Fibroblast of skin of left quadriceps (primary cell): ENCODE measurements at places on chromosomes 6 and 20.

GRCh38 chr6:112145080-112145573 lies 57.7 kb downstream of the FAM229B start:
- no peak for DNase-seq

- peak; percentile 69 for DNase-seq
Measured at GRCh38 chr6:155382338-155382685, 68.0 kb upstream of the TFB1M start.

GRCh38 chr6:4581468-4582385 lies 194.5 kb upstream of the CDYL start:
- peak; percentile 79 for DNase-seq

GRCh38 chr20:4289875-4290274 lies 274.5 kb upstream of the RNF24 start:
- no peak for DNase-seq

DNA sequence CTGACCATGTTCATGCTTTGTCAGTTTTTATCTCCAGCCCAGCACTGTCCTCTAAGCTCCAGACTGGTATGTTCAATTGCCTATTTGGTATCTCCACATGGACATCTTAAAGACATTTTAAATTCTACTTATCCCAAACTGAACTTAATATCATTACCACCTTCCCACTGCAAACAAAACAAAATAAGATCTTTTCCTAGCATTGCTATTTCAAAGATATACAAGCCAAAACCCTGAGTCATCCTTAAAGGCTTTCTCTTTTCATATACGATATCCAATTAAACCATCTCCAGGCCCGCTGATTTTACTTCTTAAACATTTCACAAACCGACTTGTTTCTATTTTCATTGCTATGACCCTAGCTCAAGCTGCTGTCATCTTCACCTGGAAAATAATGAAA lies 35.1 kb upstream of the HS3ST5 start:
- no peak for DNase-seq

GRCh38 chr20:34951252-34951651 lies 4.4 kb downstream of the GSS start:
- DNase-seq, result no peak

DNA sequence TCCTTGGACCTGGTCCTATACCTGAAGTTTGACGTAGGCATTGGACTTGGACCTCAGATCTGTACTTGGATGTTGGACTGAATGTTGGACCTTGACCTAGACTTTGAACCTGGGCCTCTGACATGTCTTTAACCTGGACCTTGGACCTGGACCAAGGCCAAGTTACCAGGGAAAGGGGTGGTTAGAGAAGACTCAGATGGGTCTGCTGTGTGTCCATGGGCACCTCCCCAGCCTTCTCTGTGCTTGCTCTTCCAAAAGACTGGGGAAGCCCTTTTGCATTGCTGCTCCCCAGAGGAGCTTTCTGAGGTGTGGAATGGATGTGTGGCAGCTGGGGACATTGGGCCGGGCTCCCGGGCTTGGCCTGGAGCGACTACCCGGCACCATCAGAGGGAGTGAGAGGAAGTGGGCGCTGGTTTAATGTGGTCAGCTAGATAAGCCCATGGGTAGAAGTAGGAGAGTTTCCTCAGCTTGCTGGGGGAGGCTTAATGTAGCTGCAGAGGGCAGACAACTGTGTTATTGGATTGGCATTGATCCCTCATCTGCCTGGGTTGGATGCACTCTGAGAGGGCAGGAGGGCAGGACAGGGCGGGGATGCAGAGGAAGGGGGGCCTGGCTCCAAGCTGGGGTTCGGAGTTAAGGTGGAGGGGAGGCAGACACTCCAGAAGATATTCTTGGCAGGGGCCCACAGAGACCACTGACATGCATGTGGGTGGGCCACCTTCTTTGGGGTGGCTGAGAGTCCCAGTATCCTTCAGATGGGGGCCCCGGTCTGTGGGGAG lies 4.2 kb downstream of the SCRT2 start:
- no peak for DNase-seq

DNA sequence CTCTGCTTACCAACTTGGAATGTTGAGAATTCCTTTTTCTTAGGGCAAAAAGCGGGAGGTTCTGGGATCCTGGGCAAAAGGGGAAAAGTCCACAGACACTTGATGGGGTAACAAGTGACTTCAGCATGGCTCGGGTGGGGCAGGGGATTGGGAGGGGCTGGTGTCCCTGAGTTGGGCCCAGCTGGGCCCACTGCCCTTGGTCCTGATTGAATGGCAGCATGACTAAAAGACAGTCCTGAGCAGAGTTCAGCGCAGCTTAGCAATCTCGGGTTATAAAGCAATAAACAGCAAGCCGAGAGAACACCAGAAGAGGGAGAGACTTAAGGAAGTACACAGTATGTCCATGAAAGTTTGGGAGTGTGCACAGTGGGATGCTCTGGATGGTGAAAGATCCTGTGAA lies 5.6 kb downstream of the PPP2R5D start:
- no peak for DNase-seq

- DNase-seq, result peak; percentile 45
Measured at GRCh38 chr6:73180763-73181619, 44.3 kb downstream of the KHDC1L start.

GRCh38 chr6:76866091-76866915 lies 597.0 kb downstream of the HTR1B start:
- no peak for DNase-seq

DNA sequence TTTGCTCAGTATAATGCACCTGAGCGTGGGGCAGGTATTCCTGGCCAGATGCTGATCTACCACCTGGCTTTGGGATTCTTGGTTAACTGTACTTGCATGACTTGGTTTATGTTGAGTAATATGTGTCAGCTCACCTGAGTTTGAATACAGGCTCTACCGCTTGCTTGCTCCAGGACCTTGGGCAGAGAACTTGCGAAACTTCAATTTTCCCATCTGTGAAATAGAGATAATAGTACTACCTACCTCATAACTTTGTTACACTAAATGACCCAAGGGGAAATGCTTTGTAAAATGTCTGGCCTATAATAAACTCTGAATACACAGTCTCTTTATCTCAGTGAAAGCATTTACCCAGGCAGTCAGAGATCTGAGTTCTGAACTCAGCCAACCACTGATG lies 51.8 kb downstream of the SCAND1 start:
- DNase-seq, result no peak

DNA sequence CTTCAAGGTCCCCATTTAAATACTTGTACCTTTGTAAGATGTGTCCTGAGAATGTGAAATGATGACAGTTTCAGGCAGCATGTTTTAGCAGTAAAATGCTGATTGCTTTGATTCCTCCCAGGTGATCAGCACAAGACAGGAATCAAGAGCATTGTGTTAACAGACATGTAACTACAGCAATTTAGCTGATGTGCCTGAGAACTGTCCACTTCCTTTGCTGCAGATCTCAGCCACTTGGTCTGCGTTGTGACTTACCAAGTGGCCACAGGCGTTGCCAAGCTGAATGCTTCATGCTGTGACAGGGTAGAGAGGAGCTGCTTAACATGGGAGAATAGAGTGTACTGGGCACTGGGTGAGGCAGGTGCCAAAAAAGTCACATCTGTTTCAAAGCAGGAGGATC lies 767.0 kb upstream of the POU3F2 start:
- no peak for DNase-seq

DNA sequence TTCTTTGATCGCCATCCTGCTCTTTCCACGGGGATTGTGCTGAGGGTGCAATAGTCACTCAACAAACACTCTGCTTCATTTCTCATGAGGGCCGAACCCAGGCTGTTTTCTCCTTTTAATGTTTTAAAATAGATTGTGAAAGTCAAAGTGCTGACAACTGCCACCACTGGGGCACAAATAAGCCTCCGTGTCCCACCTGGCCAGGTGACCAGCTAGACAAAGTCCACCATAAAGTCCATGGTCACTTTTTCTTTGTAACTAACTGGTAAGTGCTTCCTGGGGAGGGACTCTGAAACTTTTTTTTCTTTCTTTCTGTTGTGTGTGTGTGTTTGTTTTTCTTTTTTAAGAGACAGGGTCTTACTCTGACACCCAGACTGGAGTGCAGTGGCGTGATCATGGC lies 219.8 kb downstream of the LY86 start:
- no peak for DNase-seq

- DNase-seq, result no peak
Measured at GRCh38 chr6:154247119-154247861, 109.3 kb downstream of the IPCEF1 start.

DNA sequence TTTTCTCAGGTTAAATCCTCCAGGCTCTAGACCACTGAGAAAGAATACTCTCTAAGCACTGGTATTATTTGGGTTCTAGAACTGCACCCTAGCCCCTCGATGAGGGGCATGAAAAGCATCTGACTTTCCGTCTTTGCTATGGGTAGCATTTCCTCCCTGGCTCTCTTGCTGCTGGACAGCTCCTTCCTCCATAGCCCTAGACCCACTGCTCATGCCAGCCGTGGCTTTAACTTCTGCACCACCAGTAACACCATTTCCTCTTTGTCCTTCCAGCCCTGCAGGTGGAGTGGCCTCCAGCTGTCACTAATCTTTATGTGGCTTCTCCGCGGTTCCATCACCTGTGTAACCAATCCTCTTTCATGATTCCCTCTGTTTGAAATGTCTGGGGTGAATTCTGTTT lies 194.9 kb downstream of the SCP2D1 start:
- DNase-seq, result no peak

DNA sequence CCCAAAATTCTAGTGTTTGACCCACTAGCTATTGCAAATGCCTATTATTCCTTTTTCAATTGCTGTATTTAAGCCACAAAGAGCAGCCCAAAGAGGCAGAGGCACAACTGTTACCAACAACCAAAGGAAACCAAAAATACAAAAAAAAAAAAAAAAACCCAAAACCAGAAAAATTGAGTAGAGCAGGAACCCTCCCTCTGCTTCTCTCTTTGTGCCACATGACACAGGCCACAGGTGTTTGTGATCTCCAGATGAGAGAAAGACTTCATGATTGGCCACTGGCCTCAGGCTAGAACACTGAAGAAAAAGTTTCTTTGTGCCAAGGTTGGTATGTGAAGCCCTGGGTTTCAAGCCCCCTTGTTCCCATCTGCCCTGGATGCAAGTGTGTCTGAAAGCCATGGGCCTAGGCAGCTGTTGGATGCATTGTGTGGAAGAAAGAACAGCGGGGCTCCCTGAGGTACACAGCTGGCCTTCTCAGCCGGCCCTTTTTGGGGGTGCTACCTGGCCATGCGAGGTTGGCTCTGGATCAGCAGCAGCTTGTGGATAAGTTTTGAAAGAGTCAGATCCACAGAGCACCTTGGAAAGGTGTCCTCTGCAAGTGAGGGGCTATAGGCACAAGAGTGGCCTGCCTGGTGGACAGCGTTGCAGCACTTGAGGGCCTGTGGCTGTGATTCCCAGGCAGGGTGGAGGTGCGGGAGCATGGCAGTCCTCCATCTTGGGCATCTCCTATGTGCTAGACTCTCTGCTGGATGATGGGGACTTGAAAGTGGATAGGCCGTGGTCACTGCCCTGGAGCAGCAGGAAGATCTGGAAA lies 204.5 kb downstream of the ZDHHC14 start:
- no peak for DNase-seq

- DNase-seq, result no peak
Measured at GRCh38 chr6:170279426-170279825, 11.5 kb downstream of the DLL1 start.

GRCh38 chr20:3819411-3820047 lies 818 bp upstream of the AP5S1 start:
- DNase-seq, result no peak

GRCh38 chr6:165849534-165850430 lies 186.7 kb upstream of the PDE10A start:
- DNase-seq, result no peak

- no peak for DNase-seq
Measured at GRCh38 chr6:21636876-21637275, 43.3 kb downstream of the SOX4 start.

- DNase-seq, result no peak
Measured at GRCh38 chr20:3000852-3001523, 42.4 kb upstream of the GNRH2 start.

DNA sequence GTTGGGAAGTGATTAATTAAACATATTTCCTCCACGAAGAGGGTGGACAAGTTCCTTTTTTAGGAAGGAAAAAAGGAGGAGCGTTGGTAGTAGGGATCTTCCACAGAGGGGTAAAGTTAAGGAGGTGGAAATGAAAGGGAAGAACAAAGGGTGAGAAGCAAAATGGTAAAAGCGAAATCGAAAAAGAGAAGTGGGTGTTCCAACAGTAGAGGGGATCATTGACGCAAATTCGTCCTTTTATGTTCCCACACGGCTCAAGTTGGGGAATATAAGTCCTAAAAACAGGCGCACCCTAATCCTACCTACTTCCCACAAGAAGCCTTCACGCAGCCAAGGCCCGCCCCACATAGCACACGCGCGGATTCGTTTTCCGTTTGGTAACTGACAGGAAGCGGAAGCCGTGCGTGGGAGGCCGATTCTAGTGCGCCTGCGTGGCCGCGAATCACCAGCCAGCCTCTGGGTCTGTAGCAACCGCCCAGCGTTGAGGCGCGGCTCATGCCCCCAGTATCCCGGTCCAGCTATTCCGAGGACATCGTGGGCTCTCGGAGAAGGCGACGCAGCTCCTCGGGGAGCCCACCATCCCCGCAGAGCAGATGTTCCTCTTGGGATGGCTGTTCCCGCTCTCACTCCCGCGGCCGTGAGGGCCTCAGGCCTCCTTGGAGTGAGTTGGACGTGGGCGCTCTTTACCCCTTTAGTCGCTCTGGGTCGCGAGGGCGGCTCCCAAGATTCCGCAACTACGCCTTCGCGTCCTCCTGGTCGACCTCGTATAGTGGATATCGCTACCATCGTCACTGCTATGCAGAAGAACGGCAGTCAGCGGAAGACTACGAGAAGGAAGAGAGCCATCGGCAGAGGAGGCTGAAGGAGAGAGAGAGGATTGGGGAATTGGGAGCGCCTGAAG lies at the start of gene NKAPL:
Gene NKAPL (plus strand): TSS at position 421 of the 901 bp plus-strand sequence. CDS start 75 bp downstream, at position 496.
- DNase-seq, result peak; percentile 28

- DNase-seq, result no peak
Measured at GRCh38 chr20:47727909-47728361, 57.3 kb downstream of the SULF2 start.

- DNase-seq, result no peak
Measured at GRCh38 chr6:7341989-7342742, 29.2 kb upstream of the SSR1 start.

DNA sequence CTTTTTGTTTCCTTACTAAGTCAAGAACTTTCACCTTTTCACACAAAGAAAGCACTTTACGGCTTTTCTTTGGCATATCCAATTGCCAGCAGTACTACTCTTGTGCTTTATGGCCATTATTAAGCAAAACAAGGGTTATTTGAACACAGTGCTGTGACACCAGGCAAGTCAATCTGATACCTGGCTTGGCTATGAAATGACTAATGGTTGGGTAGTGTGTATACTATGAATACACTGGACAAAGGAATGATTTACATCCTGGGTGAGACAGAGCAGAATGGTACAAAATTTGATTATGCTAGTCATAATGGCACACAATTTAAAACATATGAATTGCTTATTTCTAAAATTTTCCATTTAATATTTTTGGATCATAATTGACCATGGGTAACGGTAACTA lies 22.1 kb upstream of the ADGRF1 start:
- DNase-seq, result no peak

GRCh38 chr6:137665342-137665934 lies 171.2 kb upstream of the OLIG3 start:
- DNase-seq, result no peak

- no peak for DNase-seq
Measured at GRCh38 chr6:45420909-45421708, 43.4 kb upstream of the SUPT3H start.
